ENCODE measurements at places on chromosomes 6 and 20.
A peak's percentile ranks its signal among the peaks of the same experiment; 100 is the strongest.

DNA sequence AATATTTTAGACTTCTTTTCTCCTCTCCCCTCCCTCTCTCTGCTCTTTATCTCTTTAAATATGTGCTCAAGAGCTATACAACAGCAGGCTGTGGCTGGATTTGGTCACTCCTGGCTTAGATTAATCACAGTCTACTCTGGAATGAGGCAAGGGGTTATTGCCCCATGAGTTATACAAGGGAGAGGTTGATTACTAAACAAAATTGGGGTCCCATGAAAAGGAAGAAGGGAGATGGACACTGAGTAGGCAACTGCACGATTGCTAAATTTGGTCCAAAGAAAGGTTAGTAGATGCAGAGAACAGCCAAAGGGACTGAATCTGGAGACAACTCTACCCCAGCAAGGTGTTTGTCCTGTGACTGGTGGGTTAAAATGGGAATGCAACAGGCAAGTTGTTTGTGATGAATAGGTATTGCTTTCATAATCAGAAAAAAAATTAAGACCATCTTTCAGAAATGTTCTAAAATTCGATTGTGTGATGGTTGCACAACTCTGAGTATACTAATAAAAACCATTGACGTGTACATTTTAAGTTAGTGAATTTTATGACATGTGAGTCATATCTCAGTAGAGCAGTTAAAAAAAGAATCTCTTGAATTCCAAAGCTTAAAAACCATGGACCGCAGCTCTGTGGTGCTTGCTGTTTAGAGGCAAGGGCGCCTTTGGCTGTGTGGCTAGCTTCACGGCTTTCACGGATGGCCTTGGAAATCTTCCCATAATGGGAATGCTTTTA is 57.1 kb downstream of the KIZ start:
- no peak for DNase-seq

- peak; percentile 92 for DNase-seq
These were observed 512.8 kb upstream of the JARID2 start for GRCh38 chr6:14732844-14733757.

DNA sequence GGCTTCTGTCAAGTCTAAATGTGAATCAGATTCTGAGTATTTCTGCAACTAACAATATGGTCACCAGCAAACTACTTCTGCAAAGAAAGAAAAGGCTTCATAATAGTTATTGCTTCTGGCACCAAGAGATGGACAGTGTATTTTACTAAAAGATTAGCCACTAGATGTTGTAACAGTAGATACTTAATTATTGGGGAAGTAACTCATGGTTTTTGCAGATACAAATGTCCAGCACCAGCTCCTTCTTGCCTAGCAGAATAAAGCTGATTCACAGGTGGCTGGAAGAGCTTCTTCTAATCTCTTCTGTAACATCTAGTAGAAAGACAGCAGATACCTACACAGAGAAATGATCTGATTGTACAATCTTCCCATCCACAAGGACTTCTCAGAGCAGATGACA is 21.2 kb downstream of the ATXN1 start:
- no peak for DNase-seq

DNA sequence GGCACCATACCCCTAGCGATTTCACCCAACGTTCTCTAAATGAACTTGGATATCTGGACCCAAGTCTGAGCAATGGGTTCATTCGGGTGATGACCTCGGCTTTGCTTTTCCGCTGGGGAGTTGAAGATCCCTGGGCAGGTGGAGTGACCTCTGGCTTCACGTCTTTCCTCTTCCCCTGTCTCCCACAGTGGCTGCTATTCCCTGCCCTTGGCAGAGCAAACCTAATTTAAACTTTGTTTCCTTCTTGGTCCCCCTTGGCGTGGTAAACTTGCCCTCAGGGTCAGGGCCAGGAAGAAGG is 7.8 kb upstream of the TFAP2A start:
- no peak for DNase-seq

DNA sequence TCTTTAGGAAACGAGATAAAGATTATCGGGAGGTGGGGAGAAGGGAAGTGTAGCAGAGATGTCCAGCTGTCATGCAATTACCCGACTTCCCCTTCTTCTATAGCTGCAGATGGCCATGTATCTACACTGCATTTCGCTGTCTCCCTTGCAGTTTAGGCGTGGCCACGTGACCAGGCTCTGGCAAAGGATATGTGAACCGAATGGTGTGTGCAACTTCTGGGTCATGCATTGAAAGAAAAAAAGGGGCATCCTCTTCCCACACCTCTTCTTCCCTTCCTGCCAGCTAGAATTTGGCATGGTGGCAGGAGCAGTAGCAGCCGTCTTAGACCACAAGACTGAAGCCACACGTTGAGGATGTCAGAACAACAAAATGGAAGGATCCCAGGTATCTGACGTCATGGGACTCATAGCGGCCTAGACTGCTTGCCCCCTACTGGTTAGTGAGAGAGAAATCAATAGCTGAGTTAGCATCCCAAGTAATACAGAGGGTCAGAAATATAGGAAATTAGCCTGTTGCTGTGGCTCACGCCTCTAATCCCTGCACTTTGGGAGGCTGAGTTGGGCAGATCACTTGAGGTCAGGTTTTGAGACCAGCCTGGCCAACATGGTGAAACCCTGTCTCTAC is 32.8 kb downstream of the TCF15 start:
- no peak for DNase-seq

DNA sequence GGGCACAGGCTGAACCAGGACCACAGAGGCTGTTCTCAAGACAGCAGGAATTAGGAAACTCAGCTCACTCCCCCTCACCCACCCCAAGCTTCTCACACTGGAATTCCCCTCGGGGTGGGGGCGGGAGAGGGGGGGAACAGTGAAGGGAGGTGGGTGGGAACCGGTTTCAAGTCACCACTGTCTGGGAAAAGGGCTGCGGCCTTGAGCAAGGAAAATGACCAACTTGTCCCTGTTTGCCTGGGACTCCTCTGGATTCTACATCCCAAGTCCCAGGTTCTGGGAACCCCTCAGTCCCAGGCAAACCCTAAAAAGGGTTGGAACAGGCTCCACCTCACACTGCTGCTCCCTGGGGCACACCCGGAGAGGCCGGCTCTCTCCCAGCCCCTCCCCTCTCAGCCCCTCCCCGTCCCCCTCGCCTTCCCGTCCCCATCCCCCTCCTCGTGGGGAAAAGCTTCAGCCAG is 230.7 kb downstream of the TFAP2C start:
- peak; percentile 94 for DNase-seq

DNA sequence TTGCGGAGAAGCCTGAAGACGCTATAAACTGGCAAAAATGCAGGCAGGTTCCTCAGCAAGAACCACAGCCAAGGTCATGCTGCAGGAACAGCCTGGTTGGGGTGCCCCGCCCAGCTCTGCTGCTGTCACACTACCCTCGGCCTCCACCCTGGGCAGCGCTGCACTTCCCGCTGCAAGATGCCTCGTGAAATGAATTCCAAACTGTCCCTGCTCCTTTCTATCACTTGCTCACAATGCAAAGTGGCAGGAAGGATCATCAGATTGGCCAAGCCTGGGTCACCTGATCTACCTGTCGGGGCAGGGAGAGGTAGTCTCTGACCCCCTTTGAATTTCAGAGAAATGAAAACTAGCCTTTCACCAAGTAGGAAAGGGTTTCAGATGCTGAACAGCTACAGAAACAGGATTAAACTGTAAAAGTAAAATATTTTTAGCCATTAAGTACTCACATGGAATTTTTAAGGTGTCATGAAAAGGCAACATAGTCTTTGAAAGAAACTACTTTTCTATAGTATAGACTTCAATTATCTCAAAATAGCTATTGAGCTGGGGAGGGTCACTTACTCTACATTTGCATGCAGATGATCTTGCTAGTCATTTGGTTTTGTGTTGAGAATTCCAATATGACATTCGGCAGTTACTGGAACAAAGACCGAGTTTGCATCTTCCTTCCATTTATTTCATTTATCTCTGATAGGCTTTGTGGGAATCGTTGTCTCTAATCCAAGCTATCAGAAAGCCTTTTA is 236.4 kb upstream of the ASCC3 start:
- peak; percentile 76 for DNase-seq

DNA sequence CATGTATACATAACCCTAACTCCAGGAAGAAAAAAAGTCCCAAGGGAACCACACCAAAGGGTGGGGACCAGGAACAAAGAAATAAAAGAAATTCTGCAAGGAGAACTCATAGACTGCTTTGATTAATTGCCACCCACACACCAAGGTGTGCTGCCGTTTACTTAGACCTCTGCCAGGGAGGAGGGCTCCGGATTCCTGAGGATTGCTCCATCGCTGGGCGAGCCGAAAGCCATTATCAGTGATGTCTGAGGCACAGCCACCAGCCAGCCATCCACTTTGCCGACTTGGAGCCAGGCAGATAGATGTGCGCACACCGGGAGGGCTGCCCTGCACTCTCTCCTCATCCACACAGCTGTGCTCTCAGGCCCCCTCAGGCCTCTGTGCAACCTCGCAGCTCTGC is 272.7 kb upstream of the FOXQ1 start:
- no peak for DNase-seq

DNA sequence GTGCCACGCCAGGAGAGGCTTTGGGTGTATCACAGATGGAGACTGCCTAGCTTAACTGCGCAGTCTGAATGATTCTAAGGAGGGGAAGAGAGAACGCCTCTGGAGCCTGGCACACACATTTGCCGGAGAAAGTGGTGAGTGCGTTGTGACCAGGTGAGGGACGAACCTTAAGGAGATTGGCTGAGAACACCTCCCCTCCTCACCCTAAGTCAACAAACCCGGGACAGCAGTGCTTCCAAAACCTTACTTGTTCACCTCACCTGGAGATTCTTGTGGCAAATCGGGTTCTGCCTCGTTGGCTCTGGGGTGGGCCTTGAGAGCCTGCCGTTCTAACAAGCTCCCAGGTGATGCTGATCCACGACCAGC is 9.4 kb downstream of the SYNJ2 start:
- no peak for DNase-seq

All from islet precursor cell (in vitro differentiated cells).